Esophagus squamous epithelium (tissue), 5 donors: ENCODE measurements at places on chromosomes 6 and 20.

- no peak for DNase-seq
Observed at GRCh38 chr20:48171626-48172356, 386.5 kb upstream of the SULF2 start.

DNA sequence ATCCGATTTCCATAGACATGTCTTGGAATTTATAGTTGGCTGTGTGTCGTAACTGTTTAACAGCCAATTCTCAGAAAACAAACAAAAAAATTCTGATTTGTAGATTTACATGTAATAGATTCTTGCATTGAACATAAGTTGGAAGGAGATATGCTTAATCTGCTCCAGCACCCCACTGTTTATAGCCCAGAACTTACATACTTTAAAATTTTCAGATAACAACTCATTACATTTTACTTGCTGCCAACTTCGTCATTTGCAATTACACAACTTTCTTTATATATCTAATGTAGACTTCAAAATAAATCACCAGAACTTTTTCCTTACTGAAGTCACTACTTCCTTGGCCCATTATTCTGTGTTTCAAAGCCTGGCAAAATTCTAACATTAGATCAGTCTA lies 472.3 kb upstream of the EYS start:
- no peak for DNase-seq

GRCh38 chr20:62117658-62118057 lies 4.6 kb upstream of the LSM14B start:
- DNase-seq: no peak

DNA sequence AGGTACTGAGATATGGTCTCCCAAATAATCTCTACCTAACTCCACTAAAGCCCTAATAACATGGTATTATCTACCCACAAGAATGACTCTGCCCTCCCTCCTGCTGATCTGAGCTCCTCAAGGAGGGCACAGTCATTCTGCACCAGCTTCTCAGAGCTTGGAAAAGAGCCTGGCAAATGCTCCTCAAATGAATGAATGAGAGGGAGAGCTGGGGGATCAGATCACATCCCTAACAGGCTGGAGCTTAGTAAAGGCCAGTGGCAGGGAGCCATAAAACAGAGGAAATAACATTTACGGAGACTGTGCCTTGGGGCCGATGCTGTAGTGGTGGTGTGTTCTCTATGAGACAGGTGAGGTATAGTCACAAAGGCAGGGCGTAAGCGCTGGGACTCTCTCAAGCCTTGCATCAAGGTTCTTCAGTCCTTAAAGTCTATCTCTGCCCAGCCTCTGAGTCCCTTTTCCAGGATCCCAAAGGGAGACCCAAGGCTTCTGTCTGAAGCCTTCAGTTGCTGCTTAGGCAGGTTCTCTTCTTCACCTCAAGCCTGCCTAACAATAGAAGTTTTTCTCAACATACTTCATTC lies 7.2 kb upstream of the NNAT start:
- DNase-seq: no peak

GRCh38 chr6:28953039-28953584 lies 29.3 kb upstream of the TRIM27 start:
- DNase-seq: no peak

DNA sequence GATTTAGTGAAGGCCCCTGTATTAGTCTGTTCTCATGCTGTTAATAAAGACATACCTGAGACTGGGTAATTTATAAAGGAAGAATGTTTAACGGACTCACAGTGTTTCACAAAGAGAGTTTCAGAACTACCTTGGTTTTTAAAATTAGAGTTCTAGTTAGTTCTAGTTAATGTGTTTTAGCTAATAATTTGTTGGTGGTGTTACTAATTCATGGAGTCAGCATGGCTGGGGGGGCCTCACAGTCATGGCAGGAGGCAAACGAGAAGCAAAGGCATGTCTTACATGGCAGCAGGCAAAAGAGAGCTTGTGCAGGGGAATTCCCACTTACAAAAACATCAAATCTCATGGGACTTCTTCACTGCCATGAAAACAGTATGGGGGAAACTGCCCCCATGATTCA lies 12.0 kb upstream of the SLC17A3 start:
- no peak for DNase-seq

DNA sequence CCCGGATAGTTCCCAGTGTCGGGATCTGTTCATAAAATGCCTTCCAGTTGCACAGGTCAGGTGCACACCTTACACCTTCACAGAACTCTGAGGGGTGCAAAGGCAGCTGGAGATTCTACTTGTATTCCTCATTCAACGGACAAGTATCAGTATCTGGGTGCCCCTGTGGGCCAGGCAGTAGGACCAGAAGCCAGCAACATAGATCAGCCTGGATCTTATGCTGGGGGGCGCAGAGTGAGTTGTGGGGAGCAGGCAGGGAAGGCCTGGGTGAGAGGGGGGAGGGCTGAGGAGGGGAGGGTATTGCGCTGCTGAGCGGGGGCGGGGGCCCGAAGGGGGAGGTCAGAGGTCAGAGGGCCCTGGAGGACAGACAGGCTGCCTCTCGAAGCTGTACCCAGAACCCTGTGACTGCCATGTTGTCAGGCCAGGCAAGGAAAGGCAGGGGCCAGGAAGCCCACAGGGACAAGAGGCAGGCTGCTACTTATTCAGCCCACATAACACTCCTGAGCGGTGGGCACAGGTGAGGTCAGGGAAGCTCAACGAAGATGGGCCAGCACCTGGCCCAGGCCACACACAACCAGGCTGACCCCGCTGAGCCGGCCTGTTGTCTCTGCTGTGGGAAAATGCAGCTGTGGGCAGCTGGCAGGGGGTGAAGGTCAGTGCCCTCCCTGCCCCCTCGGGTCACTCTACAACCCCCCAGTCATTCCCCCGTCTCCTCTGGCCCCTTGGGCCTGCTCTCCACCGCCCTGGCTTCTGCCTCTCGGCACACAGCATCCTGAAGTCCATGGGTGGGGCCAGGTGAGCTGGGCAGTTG lies 1.1 kb downstream of the OPRL1 start:
- DNase-seq: no peak

GRCh38 chr6:156934069-156934460 lies 156.9 kb downstream of the ARID1B start:
- no peak for DNase-seq
